ENCODE measurements at places on chromosomes 13 and 19.

GRCh38 chr19:49689133-49690078 is at the start of gene ADM5:
ADM5 (plus strand) TSS chr19:49689594; CDS start chr19:49689838, 244 bp downstream.
- no peak for DNase-seq

- no peak for DNase-seq
Observed at GRCh38 chr13:39499604-39500003, 103.4 kb downstream of the LHFPL6 start.

DNA sequence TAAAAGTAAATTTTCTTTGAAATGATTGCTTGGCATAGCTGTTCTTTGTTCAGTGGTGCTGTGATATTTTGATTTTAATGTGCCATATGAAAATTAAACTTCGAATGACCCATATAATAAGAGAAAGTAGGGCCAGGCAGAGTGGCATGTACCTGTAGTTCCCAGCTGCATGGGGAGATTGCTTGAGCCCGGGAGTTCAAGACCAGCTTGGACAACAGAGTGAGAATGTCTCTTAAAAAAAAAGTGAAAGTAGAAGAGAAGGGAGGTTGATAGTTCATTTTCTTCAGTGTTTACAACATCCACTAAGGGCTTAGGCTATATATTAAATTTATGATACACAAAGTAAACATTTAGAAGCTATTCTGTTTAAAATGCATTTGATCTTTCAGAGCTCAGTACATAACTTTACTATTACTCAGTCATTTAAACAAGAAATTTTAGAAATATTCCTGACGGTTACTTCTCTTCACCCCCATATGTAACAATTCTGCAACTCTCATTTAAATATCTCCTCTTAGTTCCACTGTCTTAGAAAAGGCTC is 17.2 kb upstream of the RFC3 start:
- no peak for DNase-seq

DNA sequence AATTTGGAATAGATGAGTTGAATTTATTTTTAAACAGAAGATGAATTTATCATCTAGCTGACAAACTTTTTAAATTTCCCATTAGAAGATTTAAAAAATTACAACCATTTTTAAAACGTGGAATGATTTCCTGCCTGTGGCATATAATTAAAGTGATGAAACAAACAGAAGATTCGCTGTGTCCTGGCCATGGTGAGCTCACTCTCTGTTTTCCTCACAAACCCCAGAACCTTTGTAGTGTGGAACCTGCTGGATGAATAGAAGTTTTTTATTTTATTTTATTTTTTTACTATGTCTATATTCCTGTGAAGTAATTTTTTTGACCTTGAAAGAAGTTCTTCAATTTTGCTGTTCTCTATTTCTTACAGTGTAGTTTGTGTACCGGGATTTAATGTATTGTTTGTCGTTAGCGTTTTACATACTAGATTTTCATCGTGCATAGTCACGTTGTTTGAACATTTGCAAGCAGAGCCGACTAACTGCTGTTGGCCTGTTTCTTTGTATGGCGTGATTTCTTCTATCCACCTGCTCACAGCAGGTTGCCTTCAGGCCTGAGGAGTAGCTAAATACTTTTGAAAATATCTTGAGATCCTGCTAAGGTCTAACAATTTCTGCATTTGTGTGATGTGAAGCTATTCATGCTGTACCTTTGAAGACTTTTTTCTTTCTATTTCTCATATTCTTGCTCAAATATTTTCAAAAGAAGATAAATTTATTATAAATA is 149.2 kb downstream of the GGACT start:
- DNase-seq: no peak

GRCh38 chr19:19548915-19549759 is 11.1 kb downstream of the CILP2 start:
- DNase-seq: no peak

DNA sequence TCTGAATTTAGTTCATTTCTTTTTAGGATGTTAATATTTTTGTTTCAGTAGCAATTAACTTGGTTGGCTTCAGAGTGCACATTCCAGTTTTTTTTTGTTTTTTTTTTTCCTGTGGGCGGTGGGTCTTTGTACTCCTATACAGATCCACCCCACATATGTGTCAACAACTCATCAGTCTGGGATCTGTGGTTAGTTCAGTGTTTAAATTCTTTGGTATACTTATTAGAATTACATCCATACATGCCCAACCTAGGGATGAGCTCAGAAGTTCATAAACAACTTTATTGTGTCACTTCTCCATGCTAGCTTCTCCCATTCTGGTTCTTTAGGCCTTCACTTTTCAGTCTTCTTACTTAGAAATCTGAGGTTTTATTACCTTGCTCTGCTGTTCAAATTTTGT is 50.9 kb downstream of the PCCA start:
- DNase-seq: no peak

- DNase-seq: no peak
Observed at GRCh38 chr19:768424-768823, 17.5 kb downstream of the MISP start.

DNA sequence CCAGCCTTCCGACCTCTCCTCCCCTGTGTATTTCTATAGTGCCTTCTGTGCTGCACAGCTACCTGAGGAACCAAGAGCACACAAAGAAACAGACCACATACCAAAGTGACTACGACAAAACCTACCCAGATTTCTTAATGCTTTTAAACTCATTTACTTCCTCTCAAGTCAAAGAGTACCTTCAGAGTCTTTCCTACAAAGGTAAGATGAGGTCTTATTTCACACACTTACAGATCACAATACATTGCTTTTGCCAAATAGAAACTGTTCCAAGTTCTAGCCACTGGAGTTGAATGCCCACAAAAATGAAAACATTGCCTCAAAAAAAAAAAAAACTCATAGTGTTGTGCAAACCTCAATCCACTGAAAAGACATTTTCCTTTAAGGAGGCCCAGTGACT is 36.4 kb downstream of the TEX26 start:
- DNase-seq: no peak

GRCh38 chr13:80055847-80056246 is 285.1 kb downstream of the SPRY2 start:
- no peak for DNase-seq

GRCh38 chr19:18919900-18920214 is 342 bp downstream of the DDX49 start:
- DNase-seq: no peak

DNA sequence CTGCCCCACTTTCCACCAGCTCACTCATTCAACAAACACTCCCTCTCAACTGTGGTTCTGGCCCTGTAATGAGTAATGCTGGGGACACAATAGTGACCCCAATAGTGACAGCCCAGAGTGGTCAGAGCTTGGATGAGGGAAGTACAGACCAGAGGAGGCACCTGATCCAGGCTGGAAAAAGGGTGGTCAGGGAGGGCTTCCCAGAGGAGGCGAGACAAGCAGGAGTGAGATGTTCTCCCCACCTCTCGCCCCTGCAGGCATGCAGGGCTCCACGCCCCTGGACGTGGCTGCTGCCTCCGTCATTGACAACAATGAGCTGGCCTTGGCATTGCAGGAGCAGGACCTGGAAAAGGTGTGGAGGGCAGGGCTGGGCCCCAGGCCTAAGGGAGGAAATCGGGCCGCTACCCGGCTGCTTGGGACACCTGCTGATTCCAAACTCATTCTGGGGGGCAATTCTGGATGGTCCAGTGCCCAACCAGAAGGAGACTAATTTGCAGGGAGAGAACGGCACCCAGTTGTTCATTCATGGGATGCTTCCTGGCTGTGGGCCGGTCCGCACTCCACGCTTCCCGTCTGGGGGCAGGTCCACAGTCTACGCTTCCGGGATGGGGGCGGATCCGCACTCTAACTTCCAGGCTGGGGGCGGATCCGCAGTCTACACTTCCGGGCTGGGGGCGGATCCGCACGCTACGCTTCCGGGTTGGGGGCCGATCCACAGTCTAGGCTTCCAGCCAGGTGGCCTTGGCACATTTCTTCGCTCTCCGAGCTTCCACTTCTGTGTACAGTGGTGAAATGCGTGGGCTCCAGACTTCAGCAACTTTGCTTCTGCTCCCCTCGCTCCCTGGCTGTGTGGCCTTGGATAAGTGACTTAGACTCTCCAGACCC is 63.4 kb downstream of the RYR1 start:
- no peak for DNase-seq

GRCh38 chr19:4363571-4364304 is 20.4 kb downstream of the MPND start:
- no peak for DNase-seq

GRCh38 chr13:102172406-102172805 is 229.4 kb downstream of the FGF14 start:
- no peak for DNase-seq

DNA sequence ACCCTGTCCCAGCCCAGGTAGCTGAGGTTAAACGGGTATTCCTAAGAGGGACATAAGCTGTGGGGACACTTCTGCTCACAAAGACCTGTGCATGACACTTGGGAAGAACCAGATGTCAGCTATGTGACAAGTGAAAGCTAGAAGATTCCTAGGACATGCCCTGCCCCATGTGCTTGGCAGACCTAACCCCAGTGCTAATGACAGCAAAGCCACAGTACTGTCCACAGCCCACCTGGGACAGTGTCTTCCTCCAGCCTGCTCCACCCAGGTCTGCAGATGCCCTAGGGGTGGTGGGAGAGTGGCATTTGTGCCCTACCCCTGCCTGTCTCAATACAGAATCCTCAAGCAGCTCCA is 18.4 kb upstream of the EPHX3 start:
- DNase-seq: no peak

DNA sequence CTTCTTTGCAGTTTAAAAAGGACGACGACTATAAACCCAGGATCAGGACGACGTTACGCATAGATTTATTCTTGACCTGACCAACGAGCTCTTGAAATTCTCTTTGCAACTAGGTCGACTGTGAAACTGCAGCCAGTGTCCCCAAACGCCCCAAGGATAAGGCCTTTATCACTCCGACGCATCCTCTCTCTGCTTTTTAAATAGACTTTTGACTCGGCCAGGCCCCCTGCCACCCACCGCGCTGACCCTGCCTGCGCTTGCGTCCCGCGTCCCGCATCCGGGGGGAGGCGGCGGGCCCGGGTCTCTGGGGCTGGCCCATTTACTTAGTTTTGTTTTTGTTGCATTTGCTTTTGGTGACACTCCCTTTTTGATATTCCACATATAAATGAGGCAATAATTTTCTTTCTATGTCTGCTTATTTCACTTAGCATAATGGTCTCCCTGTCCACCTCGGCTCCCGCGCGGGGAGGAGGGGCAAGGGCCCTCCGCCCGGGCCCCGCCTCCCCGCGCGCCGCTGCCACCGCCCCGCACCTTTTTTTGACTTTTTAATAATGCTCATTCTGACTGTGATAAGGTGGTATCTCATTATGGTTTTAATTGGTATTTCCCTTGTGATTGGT is 17.4 kb downstream of the RB1 start:
- no peak for DNase-seq

DNA sequence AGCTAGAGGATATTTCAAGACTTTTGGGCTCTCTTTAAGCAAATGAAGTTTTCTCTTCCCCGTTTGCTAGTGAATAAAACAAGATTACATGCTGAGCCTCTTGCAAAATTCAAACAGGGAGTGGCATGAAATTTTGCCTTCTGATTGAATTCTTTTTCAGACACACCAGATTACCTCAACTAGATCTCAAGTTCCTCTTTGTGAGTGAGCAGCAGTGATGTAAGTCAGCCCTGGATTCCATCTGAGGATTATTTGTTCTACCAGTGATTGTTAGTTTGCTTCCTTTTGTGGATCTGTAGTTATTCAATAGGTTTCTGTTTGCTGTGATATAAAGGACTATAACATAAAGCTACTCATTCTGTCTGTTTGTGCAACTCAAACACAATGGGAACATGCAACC is 407.7 kb downstream of the LMO7 start:
- DNase-seq: no peak

DNA sequence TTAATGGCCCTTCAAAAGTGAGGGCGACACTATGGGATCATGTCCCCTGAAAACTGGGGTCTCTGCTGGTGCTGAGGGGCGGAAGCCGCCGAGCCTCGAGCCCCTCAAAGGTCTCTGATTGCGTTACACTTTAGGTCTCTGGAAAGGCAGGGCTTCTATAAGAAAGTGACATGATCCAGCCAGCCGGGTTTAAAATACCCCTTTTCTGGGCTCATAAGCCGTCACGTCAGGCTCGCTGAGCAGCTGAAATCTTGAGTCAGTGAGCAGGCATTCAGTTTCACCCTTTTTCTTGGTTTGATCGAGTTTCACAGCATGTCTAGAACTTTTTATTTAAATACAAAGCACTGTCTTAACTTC is 600 bp upstream of the HMGB1 start:
- no peak for DNase-seq

DNA sequence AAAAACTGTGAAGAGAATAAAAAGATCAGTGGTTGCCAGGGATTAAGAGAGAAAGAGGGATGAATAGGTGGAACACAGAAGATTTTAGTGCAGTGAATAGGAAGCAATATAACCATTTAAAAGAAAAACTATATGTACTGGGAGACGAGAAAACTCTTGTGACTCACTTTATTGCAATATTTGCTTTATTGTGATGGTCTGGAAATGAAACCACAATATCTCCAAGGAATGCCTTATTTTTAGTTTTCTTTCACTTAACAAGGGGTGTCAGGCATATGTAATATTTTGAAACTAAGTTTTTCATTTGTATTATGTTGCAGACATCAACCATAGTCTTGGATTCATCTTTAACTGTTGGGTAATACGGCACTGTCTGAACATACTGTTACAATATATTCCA is 1308.2 kb downstream of the PCDH9 start:
- DNase-seq: no peak

DNA sequence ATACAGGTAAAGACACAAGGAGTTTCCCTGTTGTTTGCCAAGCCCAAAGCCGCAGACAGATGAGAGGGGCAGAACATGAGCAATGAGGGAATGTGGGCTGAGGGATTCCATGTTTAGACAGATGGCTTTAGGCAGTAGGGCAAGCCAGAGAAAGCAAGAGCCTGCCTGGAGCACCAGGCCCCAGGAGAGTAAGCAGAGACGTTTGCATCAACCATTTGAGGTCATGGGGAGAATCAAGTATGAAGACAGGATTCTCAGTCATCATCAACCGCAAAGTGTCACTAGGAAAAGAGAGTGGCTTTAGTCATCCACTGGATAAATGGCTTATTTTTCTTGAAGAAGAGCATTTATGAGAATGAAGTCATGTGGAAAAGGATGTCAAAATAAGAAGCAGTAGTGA is 184.7 kb downstream of the COG6 start:
- DNase-seq: no peak

DNA sequence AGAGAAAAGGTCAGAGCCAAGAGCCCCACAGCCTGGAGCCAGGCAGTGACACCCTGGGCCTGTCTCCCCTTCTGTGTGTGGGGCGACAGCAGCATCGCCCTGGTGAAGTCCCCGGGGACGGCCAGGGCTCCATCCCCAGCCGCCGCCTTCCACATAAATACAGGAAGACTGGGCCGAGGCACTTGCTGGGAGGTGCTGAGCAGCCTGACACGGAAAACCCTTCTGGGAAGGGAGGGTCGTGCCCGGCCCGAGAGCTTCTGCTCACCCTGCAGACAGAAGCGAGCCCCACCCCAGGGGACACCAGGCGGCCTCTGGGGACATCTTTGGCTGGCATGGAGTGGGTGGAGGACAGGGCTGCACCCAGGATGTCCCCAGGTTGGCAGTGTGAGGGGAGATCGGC is 5.1 kb downstream of the FGF22 start:
- DNase-seq: no peak

- DNase-seq: no peak
Observed at GRCh38 chr13:76768384-76768783, 117.8 kb downstream of the KCTD12 start.

Measured in ascending aorta (tissue), 2 donors.